ENCODE measurements at places on chromosomes 3 and 15.

DNA sequence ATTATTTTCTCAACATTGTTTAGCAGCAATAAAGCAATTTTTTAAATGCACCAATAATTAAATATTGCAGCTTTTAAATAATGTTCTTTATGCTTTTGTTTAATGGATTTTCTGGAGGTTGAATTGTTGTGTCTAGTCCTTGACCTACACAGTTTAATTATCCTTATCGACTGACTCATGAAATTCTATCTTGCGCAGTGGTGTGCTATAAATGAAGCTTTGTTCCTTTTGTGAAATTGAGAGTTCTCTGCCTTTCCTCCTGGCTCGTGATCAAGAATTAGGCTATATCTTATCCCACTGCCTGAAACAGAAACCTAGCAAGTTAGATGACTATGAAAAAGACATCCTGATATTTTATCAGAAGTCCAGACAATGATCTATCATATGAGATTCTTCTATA is 37.0 kb upstream of the PIK3R4 start:
- DNase-seq, result no peak

DNA sequence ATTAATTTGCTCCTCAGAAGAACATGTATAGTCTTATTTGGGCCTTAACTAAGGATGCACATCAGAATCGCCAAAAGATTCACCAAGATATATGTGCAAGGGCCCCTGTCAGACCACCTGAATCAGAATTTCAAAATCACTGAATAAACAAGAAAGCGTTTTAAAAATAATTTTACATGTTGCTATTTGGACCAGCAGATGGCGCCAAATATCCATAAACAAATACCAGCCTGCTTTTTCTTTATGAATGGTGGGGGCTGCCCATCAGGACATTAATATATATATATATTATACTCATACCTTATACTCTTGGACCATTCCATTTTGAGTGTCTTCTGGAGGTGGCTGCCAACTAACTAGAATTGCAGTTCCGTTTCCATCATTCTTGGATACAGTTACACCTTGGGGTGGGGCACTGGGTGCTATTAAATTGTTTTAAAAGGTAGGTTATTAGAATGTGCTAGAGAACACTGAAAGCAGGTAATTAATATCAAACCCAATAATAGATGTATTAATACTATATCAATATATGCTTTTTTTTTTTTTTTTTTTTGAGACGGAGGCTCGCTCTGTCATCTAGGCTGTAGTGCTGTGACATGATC is 1108.3 kb downstream of the ROBO1 start:
- no peak for DNase-seq

- no peak for DNase-seq
These were observed 6.6 kb downstream of the SPCS1 start for GRCh38 chr3:52712291-52713212.

GRCh38 chr3:174776636-174777035 is 82.5 kb upstream of the NAALADL2 start:
- no peak for DNase-seq

DNA sequence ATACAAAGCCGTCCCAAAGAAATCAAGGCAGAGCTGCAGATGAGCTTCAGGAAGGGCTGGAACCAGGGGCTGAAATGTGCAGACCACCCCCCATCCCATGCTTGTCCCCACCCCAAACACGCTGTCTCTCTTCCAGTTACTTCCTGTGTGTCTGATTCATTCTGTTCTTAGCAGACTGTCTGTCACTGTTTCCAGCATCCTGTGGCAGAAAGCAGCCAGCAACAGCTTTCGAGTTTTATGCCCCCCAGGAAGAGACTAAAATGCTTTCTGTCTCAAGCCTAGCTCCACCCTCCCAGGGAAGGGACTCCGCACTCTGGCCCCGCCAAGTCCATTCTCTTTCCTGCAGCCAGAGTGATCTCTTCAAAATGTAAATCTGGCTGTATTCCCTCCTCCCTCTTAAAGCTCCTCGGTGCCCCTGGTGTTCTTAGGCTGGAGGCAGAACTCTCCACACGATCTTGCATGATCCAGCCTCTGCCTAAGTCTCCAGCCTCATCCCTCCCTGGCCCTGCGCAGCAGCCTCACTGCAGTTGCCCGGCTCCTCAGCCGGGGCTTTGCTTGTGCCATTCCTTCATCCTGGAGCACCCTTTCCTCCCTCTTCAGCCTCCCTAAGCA is 41.5 kb downstream of the HRH1 start:
- DNase-seq, result peak; percentile 74

- peak; percentile 19 for DNase-seq
These were observed 68.8 kb downstream of the ANXA2 start for GRCh38 chr15:60328852-60329443.

DNA sequence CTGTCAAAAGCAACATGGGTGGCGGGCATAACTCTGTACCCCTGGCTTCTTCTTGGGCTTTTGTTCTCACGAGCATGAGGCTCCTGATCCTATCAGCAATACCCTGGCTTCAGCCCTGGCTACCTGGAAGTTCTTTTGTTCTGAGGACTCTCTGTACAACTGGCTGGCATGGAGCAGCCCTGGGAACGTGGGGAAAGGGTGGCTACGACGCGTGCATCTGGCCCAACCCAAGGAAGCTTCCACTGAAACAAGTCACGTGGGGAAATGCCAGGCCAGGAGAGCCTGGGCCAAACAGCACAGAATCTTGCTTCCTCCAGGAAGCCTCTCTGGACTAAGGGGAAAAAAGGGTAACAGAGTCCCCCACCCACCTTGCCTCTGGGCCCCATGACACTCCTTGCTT is 22.7 kb upstream of the ATP2B2 start:
- DNase-seq, result peak; percentile 36

DNA sequence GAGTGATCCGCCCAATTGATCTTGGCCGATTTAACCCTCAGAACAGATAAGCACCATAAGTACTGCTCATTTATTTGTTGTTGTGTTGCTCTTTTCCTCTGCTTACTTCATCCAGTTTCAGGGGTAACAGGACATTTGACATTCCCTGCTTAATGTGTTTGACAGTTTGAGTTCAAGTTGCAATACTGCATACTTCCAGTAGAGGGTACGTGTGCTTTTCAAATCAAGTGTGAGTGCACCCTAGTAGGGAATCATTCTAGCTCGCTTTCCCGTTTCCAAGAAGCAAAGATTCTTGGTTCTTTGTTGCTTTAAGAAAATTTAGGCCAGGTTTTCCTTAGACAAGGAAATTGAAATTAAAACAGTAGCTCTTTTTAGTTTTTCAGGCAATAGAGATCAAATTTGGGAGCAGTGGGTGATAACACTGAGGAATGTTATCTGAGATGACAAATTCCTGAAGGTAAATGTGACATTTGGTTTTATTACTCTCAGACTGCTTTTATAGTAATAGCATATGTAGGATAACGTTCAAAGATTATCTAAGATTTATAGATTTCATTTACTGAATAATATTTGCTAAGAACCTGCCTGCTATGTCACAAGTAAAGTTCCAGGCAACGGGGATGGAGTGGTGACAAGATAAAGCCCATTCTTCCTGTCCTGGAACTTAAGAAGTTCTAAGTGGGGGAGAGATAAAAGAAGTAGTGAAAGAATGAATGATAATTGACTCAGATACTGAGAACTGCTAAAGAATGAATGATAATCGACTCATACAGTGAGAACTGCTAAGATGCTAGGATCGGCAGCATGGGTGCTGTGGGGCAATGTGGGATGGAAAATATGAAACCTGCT is 73.3 kb downstream of the SYNPR start:
- no peak for DNase-seq

DNA sequence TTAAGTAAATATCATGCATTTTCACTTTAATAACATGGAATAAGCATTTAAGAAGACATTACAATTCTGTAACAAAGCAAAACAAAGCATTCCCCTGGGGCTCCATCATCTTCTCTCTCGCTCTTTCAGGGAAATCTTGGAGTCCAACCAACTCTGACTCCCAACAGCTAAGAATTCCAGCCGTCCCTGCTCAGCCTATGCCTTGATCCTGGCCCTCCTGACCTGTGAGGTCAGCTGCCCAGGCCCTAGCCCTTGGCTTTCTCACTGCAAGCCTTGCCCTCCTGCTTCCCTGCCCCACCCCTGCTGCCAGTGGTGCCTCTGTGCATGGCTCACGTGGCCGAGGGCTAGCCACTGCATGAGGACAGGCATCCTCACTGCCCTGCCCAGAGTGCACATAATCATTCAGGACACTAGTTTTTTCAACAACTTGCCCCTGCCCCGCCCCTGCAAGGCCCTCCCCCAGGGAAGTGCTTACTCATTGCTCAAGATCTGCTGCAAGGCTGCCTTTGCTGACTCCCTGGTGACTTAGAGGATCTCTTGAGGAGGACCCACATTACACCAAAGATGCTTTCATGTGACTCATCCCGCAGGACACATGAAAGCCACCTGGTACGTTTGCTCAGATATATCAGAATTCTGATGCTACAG is 37.6 kb downstream of the MTMR10 start:
- peak; percentile 87 for DNase-seq

DNA sequence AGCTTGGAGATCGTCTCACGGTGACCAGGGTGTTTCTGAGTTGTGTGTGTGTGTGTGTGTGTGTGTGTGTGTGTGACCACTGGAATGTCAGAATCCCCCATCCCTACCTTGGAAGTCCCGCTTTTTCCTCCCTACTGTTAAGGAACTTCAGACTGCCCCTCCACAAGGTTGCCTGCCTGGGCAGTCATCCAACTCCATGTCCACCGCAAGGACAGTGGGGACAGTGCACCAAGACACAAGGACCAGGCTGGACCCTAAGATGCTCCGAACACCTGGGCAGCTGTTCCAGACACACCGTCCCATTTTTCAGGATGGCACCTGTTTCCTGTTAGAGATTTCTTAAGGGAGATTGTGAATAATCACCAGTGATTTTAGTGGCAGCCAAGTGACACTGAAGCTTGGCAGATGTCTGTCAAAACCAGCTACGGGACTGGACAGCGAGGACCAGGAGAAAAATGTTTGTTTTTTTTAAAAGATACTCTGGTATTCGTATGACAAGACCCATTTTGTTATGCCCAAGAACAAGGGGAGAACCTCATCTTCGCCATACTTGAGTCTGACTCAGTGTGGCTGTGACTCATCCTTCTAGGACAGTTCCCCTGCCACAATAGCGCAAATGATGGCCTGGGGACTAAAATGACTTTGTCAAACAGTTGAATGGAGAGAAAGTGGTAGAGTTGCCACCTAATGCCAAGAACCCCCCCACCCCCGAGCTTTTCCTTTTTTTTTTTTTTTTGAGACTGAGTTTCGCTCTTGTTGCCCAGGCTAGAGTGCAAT is 15.5 kb downstream of the PAQR9 start:
- DNase-seq, result peak; percentile 76

GRCh38 chr15:87623832-87624231 is 632.7 kb downstream of the NTRK3 start:
- DNase-seq, result no peak

DNA sequence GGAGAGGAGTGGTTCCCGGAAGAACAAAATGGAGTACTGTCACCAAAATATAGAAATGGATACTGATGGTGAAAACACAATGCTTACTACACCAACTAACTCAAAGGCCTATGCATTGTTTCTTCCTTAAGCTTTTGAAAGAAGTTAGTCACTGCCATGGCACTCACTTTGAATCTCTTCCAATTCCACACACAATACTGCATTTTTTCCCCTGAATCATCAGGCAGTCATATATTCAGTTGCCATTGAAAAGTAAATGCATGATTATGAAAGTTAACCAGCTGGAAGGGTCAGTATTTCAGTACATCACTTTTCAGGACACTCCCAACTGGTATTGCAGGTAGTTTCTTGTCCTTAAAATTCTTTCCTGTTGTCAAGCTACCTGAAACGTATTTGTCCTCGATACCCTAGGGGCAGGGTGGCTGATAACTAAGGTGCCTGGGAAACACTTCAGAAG is 9.0 kb upstream of the LRRFIP2 start:
- DNase-seq, result no peak

- DNase-seq, result no peak
These were observed 17.3 kb upstream of the KBTBD8 start for GRCh38 chr3:66980791-66981190.

DNA sequence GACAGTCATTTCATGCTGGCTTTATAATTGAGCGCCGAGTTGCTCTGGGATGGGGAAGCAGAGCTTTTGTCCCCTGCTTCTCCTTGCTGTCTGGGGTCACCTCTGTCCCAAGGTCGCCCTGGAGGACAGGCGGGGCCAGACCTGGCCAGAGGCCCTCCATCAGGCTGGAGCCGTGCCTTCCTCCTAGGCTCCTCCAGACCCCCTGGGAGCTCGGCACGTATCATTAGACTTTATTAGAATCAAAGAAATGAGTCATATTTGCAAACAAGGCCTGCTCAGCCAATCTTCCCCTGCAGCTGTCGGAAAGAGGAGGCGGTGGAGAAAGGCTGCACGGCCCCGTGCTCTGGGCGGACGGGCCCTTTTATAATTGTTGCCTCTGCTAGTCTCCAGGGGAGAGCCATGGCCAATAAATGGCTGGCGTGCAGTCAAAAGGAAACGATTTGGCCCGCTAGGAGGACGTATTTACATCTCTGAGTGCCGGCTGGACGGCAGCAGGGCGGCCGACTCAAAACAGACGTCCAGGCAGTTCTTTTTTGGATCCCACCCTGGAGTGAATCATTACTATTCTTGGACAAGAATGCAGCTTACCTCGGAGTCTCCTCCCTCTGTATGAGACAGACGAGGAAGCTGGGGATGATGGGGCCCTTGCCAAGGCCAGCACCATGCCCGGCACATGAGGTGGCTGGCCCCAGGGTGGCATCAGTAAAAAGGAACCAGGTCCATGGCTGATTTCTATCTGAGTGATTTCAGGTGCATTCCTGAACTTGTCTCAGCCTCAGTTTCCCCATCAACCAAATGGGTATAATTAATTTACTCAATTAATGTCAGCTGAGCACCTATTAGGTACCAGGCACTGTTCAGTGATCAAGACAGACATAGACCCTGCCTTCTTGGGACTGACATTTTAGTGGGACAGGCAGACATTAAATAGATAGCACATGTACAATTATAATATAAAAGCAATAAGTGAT is 50.6 kb downstream of the SLC6A6 start:
- DNase-seq, result no peak

GRCh38 chr15:50277370-50277769 is 11.8 kb upstream of the HDC start:
- DNase-seq, result no peak

DNA sequence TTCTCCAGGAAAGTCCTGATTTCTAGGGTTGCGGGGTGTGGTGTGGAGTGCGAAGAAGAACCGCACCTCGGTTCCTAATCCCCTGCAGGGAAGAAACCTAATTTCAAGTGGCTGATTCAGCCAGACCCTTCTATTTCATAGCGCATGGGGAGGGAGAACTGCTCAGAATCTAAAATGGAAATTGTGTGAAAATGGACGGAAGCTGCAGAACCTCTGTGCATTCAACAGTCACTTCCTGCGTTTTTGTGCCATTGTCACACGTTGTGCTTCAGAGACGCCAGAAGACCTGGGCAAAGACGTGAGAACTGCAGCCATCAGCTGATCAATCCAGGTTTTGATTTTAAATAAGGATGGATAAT is 1.2 kb downstream of the SIDT1 start:
- no peak for DNase-seq
